ENCODE measurements at places on chromosomes 11 and 22.

DNA sequence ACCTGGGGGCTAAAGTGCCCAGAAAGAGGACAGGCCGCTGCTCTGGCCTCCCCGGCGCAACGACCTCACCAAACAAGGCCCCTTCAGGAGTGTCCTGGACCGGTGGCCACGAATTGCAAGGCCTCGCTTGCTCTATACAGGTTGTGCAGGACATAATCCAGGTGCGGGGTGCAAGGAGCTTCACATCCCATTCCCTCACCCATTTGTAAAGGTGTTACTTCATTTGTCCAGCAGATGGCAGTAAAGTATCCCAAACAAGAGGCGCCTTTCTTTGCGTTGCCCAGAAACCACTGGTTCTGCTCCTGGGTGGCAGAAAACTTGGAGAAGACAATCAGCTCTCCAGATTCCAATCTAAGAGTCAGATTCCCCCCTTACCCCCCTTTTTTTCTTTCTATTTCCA is 35.9 kb upstream of the PRDM11 start:
- peak; percentile 93 for DNase-seq

- no peak for DNase-seq
These were observed 489 bp downstream of the NUP98 start for GRCh38 chr11:3796801-3797328.

DNA sequence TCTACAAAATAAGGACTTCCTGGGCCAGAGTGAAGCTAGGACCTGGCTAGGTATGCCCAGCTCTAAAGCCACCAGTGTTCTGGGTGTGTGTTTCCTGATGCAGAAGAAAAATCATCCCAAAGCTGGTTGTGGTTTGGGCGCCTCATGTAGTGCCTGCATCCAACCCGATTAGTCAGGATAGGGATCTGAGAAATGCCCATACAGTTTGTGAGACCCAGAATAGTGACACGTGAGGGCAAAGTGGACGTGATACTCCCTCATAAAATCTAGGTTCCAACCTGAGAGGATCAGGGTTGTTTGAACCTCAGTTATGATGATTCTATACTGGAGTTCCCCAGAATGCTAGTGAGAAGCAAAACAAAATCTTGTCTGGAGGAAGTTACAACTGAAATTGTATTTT is 238.4 kb downstream of the TBC1D22A start:
- DNase-seq = no peak

DNA sequence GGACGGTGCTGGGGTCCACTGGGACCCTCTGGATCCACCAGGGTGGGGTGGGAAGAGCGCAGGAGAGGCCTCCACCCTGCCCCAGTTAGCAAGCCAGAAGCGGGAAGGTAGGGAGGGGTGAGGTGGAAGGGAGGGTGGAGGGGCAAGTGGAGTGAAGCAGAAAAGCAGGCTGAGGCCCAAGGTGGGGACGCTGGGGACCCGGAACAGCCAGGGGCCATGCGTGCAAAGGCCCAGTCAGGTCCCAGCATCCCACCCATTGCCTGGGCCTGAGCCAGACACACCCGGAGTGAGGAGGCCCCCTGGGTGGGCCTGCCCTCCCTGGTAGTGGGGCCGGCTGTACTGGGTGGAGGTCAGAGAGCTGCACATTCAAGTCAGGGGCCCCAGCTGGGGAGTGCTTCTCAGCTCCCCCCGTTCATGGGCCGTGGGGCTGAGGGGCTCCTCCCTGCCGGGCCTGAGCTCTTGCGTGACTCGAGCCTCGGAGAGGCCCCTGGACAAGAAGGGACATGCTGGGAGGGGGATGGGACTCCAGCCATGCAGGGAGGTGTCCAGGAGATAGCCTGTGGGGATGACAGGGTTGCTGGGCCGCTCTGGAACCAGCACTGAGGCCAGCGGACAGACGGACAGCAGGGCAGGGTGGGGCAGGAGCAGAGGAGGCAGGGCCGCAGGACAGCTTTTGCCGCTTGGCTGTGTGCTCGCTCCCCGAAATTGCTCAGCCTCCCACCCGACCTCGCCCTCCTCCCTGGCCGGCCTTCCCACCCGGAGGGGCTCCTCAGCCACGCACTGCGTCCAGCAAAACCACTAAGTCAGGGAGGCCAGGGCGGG is 7.7 kb downstream of the TNNT3 start:
- no peak for DNase-seq

DNA sequence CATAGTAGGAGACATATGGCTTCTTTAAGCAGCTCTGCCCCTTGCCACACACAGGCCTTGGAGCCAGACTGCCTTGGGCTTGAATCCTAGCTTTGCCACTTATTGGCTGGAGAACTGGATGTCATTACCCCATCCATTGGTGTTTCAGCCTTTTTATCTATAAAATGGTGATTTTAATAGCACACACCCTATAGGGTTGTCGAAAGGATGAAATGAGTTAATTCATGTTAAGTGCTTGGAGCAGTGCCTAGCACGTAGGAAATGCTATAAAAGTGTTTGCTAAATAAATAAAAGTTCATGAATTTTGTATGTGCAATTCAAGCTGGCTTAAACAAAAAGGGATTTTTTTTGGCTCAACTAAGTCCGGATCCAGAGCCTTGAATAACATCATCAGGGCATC is 120.7 kb downstream of the TIMP3 start:
- DNase-seq = no peak

DNA sequence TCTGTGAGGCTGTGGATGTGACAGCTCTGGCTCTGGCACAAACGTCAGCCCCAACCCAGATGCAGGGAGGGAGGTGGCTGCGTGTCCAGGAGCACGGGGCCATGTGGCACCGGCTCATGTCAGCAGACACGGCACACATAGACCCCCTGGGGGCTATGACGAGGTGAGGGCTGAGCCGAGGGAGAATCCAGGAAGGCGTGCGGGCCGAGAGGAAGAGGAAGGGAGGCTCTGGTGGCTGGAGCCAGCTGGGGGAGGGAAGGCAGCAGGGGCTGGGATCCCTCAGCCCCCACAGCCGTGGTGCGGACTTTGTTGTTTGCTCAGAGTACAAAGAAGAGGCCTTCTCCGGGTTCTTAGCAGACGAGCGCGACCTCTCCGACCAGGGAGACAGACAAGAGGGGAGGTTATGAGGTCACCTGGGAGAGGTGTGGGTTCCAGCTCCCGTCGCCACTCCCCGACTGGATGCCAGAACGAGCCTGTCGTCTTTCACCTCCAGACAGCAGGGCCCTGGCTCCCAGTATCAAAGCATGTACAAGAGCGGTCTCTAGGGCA is 46.1 kb downstream of the CDKN1C start:
- no peak for DNase-seq

DNA sequence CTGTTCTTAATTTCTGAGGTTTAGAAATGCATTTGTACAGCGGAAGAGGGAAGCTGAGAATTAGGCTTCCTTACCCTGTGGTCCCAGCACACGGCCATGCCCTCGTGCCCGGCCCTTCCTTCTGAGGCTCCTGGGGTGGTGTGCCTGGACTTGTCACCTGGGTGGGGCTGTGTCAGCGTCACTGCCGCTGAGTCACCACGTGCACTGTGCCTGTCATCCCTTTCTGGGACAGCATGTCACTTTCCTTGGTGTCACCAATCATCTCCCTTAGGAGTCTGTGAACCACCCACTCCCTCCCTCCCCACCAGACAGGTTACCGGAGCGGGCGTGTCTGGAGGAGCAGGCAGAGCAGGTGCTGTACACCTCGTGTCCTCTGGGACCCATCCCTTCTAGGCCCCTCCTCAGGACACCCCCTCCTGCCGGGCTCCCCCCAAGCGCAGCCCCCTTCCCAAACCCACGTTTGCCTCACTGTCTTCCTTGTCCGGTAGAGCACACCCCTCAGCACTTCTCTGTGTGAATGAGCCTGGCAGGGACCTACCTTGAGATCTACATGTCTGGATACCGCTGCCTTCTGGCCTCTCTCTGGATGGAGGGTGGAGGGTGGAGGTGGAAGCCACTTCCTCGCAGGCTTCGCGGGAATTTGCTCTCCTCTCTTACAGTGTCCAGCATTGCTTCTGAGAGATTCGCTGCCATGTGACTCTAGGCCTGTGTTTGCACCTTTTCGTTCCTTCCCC is 367.6 kb downstream of the TBC1D22A start:
- DNase-seq = no peak

GRCh38 chr11:128830290-128831173 is 36.6 kb downstream of the KCNJ1 start:
- DNase-seq = no peak

DNA sequence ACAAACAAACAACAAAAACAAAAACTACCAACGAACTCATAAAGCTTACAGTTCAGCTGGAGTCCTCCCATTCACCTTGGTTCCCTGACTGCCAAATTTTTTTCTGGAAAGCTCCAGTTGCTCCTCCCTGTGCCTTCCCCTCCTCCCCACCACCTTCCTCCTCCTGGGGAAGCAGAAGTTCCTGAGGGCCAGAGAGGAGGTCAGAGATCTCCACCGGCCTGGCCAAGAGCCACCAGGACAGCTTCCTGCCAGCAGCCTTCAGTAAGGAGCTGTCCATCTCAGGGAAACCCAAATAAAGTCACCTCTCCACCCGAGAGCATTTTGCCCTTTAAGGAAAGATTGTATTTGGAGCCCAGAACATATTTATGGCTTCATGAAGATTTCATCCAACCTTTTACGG is 20.0 kb downstream of the APLNR start:
- DNase-seq = no peak

GRCh38 chr11:91091563-91091962 is 868.7 kb upstream of the CHORDC1 start:
- DNase-seq = no peak

DNA sequence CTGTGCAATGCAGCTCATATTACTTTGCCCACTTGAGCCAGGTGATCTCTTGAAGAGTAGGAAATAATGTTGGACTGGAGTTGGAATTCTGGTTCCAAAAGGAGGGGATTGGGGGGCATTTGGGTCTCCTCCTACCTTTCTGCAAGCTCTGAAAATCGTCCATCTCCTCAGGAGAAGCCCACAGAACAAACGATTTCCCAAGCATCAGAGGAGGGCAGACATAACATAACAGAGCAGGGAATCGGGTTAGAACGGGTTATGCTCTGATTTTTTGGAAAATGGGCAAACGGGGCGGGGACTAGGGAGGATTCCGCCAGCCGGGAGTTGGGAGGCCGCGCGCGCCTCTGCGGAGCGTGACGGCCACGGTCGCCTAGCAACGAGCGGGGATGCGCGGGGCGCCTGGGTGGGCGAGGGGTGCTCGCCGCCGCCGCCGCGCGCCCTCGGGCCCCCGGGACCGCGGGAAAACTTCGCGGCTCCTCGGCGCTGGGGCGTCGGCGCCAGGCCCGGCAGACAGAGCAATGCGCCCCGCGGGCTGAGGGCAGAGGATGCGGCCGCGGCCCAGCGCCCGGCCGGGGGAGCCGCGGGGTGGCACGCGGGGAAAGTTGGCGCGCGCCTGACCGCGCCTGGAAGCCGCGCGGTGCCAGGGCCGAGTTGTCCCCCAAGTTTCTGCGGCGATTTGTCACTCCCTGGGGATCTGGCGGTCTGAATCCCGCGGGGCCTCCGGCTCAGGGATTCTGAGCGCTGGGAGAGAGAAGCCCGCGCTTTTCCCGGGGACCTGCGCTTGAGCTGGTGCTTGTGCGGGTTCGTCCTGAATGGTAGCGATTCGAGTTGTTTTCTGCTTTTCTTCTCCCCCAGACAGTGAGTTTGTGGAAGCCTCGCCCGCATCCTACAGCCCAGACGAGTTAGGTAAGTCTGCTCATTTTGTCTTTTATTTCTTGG is 27.8 kb upstream of the AMOTL1 start:
- peak; percentile 93 for DNase-seq

Measured in spinal cord (tissue), 10 donors.